ENCODE measurements at places on chromosomes 3 and 15.

DNA sequence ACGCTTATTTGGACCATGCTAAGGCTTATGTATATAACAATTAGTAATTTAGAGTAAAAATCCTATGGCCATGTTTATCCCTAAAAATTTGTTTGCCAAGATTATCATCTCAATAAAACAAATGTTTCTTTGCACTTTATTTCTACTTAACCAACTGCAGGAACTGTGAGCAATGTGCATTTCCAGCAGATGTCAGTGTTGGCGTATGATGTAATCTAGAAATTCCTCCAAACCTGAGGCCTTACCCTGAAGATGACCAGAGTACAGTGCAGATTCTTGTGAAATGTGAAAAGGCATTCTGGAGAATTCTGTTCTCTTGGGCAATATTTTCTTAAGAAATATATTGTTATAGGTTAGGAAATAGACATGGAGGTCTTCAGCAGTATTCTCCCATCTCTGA, 205.9 kb downstream of the MBNL1 start:
- DNase-seq = no peak

DNA sequence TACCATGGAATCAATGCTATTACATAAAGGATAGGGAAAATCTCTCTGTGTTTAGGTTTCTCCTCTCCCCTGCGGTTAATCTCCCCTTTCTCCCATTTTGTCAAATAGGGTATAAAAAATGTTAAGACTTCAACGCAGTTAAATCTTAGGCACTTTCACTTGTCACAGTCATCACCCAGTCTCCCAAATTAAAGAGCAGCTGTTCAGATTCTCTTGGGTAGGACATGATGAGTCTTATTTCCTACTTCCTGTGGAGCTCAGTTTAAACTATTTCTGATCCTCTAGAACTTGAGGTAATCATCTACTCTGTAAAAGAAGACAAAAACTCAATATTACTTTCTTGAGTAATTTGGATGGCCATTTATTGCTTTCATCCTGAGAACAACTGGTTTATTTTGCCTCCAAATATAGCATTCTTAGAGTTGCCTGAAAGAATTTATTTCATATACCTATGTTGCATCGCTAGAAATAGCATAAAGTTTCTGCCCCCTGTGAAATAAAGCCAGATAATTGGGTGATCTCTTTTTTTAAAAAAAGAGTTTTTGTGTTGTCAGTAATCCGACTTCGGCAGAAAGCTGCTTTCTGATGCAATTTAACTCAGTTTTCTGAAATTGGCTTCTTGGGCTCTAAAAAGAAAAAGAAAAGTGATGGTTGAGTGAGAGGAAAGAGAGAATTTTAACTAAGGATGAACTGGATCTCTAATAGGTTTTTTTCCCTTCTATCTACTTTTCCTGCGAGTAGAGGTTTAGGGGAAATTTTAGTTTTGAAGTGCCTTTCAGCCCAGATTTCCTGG, 20.7 kb downstream of the RAP2B start:
- DNase-seq = no peak

- DNase-seq = no peak
These were observed 156.2 kb downstream of the NLGN1 start for GRCh38 chr3:173553635-173554280.

- no peak for DNase-seq
These were observed 35.5 kb downstream of the ARRDC4 start for GRCh38 chr15:97995881-97996603.

DNA sequence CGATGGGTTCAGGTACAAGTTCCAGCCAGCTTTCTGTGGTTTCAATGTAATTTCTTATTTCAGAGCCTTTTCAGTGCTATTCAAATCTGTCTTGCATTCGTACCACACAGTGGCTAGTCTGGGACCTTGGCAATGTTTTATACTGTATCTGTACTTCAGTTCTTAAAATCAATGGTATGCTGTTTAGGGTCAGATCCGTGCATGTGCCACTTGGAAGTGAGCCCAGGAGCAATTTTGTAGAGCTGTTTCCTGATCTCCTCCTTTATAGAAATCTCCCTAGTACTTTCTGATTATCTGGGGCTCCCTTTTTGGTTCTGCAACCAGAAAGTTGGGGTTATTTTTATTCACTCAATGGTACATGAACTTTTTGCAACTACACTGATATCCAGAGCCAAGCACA, 59.5 kb upstream of the NDUFB4 start:
- DNase-seq = no peak

DNA sequence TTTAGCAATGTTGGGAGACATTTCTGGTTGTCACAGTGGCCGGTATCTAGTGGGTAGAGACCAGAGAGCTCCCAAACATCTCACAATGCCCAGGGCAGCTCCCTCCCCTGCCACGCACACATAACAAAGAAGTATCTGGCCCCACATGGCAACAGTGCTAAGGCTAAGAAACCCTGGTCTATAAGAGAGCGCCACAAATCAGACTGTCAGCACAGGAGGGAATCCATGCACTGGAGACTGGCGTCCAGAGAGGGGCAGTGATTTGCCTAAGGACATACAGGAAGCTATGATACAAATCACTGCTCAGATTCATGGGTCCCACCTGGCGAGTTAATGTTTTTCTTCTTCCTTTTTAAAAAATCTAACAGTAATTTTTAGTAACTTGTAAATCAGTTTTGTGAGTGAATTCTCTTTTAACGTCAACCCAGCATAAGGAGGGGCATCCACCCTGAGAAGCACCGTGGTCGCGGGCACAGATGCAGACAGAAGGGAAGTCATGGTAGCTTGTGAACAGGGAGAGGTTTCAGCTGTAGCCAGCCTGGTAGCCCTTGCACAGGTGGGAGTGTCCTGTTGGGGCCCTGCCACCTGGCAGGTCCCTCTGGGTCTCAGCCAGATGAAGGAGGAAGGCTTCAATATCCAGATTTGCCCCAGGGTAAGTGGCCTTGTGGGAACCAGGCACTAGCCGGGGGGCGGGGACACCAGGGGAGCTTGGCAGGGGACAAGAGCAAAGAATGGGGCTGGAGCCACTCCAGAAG, 8.7 kb downstream of the ISG20 start:
- DNase-seq = no peak

GRCh38 chr3:74631351-74632140, 17.1 kb upstream of the CNTN3 start:
- DNase-seq = no peak

GRCh38 chr3:192122832-192123594, 604.3 kb downstream of the FGF12 start:
- DNase-seq = no peak

DNA sequence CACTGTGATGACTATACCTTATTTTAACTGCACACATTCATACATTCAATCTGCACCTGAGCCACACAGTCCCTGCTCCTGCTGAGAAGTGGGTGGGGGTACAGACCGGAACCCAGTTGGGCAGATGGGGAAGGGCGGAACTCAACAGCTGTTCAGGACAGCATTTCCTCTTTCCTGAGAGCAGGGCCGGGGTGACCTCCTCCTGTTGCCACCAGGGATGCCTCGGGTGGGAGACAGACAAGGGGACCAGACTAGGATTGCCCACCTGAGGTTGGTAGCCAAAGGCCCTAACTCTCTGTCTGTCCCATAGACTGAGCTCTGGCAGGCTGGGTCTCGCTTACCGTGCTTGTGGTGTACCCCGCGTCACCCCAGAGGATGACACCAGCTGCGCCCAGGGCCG, 3.9 kb downstream of the HYAL2 start:
- DNase-seq = no peak

- no peak for DNase-seq
These were observed 15.0 kb upstream of the SEC22A start for GRCh38 chr3:123186695-123187094.

- DNase-seq = no peak
These were observed 41.4 kb downstream of the UBE2E2 start for GRCh38 chr3:23244324-23245041.

- DNase-seq = no peak
These were observed 16.2 kb upstream of the CLEC3B start for GRCh38 chr3:45009868-45010267.

DNA sequence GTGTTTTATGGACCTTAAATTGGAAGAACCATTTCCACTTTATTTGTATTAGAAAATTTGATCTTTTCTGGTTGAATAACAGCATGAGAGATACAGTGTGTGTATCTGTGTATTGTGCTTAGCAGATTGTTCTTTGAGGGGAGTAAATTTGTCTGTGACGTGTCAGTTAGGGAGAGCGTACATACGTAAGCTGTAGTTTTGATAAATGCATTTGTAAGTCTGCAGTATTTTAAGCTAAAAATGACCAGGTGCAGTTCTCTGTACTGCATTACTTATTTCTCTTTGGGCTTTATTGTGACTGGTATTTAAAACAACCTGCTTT, 264.8 kb downstream of the ROBO2 start:
- DNase-seq = no peak

- DNase-seq = no peak
These were observed 1037.9 kb downstream of the ROBO1 start for GRCh38 chr3:78729946-78730345.

DNA sequence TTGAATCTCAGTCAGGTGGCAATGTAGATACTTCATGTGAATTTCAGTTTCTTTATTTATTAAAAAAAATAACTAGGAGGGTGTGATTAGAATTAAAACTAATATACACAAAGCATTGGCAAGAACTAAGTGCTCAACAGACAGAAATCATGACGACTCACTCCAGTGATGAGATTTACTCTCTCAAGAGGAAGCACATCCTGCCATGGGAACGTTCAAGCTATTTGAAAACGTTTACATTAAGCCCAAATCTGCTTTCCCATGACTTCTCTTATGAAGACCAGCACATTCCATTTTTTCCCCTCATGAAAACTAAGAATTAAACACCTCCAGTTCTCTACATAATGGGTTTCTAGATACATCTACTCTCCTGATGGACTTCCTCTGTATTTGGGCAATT, 8.5 kb downstream of the WDR53 start:
- DNase-seq = no peak

DNA sequence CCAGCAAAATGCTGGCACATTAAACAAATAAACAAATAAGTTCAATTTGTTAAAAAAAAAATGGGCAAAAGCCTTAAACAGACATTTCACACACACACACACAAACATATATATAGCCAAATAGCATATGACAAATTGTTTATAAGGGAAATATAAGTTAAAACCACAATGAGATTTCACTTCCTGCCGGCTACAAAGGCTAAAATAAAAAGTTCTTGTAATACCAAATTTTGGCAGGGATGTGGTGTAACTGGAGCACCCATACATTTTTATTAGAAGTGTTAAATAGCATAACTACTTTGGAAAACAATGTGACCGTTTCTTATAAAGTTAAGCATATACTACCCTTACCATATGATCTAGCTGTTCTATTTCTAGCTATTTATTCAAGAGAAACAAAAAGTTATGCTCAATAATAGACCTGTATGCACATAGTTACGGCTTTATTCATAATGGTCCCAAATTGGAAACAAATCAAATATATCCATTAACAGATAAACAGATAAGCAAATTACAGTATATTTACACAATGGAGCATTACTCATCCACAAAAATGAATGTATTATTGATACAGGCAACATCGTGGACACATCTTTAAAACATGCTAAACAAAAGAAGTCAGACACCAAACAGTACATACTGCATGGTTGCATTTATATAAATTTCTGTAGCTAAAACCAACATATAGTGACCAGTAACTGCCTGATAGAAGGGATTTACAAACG, 93.9 kb downstream of the EOMES start:
- no peak for DNase-seq

- DNase-seq = no peak
These were observed 279.2 kb upstream of the KCNH8 start for GRCh38 chr3:18868911-18869689.

DNA sequence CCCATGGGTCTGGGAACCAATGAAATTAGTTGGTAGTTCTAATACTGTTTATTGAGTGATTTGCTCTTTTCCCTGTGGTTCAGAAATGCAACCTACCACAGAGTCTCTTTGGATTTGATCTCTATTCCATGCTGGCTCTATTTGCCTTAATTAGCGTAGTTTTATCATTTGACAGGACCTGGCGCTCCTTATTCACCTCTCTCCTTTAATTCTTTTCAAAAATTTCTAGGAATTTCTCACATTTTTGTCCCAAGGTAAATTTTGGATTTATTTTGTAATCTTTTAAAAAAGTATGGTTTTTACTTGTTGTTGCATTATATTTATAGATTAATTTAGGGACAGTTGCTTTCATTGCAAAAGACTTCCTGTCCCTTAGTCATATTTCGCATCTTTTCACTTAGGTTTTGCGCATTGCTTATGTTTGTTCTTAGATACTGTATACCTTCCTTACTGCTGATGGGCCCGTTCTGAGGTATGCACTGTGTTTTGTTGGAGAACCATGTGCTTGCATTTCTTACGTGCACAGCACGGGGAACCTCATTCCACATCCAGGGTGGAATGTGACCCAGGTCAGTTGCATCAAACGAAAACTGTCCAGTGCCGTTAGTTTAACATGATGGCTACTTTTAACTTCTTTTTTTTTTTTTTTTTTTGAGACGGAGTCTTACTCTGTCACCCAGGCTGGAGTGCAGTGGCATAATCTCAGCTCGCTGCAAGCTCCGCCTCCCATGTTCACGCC, 27.0 kb downstream of the SENP5 start:
- no peak for DNase-seq

DNA sequence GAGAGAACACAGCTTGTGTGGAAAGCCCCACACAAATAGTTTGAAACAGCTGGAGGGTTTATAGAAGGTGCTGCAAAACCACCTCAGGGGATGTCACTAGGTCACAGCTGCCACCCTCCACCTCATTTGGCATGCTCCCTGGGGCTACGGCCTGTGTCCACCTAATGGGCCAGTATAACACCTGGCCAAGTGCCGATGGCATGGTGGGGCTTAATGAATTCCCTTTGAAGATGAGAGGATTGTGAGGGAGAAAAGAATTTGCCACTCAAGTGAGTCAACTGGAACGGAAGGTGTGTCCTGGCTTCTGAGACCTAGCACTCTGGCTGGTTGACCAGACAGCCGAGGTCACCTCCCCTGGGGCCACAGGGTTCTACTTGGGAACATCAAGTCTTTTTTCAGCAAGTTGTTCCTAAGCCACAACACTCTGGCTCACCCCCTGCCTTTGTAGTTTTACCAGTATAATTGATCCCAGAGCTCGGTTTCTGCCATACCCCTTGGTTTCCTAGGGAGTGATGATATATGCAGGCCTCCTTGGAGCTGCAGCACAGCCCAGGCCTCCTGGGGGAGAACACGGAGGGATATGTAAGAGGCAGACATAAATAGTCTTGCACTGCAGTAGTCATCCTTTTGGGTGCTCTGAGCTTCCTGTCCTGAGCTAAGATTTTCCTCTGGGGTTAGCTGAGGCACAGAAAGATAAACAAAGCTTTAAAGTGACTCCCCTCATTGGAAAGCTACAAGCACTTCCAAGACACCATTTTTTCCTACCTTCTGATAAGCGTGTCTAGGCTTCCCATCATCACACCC, 178.2 kb upstream of the LPP start:
- DNase-seq = no peak

- DNase-seq = no peak
These were observed 25.0 kb downstream of the IRAK2 start for GRCh38 chr3:10189557-10190354.

All from NCI-H187 treated with DMSO at 0.1 percent for 48 hours (cell line).